Kidney (tissue), 22 donors: ENCODE measurements at places on chromosomes 13 and 19.
A peak's percentile ranks its signal among the peaks of the same experiment; 100 is the strongest.

GRCh38 chr19:13797870-13798269 lies 2.6 kb downstream of the ZSWIM4 start:
- H3K36me3 ChIP-seq = no peaks in the 10 kb centered on the region
- no peak overlapping the region for H3K4me3 ChIP-seq
- DNase-seq = no peak
- H3K27ac ChIP-seq = no peak overlapping the region
- peaks cover 16% of the 10 kb centered on the region for H3K4me1 ChIP-seq
- no peaks in the 10 kb centered on the region for H3K27me3 ChIP-seq

GRCh38 chr13:20359335-20359734 lies 127.2 kb upstream of the GJB6 start:
- H3K4me3 ChIP-seq = no peak overlapping the region
- no peak for DNase-seq
- H3K4me1 ChIP-seq = peaks cover 23% of the 10 kb centered on the region
- H3K27me3 ChIP-seq = no peaks in the 10 kb centered on the region
- no peak overlapping the region for H3K27ac ChIP-seq

DNA sequence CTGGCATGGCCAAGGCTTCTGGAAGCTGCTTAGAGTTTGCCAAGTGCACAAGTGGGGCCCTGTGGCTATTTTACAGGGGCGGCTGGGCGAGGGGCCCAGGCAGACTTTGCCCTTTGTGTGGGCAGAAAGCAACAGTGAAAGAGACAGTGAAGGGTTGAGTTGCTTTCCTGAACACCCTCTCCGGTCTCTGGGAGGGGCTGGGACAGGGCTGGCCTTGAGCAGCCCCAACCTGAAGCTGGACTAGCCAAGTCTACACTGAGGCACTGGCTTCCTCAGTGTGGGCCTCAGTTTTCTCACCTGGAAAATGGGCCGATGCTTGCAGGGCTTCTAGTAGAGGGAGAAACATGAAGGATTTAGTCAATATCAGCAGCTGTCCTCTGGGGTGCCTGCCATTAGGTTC lies 2.4 kb upstream of the HOMER3 start:
- DNase-seq = no peak
- H3K4me1 ChIP-seq = no peaks in the 10 kb centered on the region
- H3K27ac ChIP-seq = no peak overlapping the region
- H3K36me3 ChIP-seq = no peaks in the 10 kb centered on the region

DNA sequence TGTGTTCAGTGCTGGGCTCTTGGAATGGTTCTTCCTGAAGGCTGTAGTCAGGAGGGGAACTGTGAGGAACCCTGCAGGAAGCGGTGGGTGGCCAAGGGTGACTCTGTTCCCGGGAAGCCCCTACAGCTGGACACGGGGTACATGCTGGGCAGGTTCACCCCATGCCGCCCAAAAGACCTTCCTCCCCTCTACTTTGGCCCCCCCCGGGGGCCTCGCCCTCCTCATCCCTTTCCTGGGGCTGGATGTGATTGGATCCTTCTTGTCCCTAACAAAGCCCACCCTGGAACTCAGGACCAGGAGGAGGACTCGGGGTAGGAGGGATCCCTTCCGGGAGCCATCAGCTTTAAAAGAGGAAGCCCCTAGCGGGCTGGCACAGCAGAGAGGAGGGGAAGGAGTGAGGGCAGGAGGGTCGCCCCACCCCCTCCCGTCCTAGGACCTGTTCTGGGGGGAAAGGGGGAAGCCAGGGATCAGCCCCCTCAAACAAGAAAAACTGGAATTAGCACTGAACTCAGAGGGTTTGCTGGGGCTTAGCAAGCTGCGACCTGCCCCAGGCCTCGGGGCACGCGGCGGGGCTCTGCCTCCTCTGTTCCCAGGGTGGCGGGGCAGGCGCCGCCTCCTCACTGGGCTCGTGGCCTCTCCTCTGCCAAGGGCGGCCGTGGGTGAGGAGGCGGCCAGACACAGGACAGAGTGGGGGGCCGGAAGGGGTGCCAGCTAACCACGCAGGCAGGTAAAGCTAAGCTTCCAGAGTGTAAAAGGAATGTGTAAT lies 4.0 kb downstream of the CEBPA start:
- no peak overlapping the region for H3K27ac ChIP-seq
- DNase-seq = peak; percentile 52
- H3K4me1 ChIP-seq = no peaks in the 10 kb centered on the region
- H3K36me3 ChIP-seq = no peaks in the 10 kb centered on the region
- peaks cover 2% of the 10 kb centered on the region for H3K27me3 ChIP-seq

GRCh38 chr19:49071860-49072547 lies 495 bp downstream of the KCNA7 start:
- peaks cover 10% of the 10 kb centered on the region for H3K27me3 ChIP-seq
- no peak overlapping the region for H3K4me3 ChIP-seq
- no peak overlapping the region for H3K27ac ChIP-seq
- H3K4me1 ChIP-seq = no peaks in the 10 kb centered on the region
- no peaks in the 10 kb centered on the region for H3K36me3 ChIP-seq
- DNase-seq = peak; percentile 53

DNA sequence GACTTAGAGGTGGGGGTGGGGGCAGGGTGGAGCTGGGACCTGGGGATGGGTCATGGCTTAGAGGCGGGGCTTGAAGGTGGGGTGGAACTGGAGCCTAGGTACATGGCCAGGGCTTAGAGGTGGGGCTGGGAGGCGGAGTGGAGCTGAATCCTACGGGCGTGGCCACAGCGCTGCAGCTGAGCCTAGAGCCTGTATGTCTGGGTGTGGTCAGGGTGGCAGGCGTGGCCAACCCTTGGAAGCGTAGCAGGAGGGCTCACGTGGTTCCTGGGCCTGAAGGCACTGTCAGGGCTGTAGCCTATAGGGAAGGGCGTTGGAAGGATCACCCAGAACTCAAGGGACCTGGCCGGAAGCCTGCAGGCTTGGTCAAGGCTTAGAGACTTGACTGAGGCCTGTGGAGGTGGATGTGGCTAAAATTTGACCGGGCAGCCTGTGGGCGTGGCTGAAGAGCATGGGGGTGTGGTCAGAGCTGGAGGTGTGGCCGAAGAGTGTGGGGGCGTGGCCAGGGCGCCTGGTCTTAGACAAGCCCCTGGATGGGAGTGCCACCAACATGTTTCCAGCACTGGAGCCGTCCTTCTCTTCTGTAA lies 24.3 kb downstream of the COLGALT1 start:
- H3K27ac ChIP-seq = no peak overlapping the region
- no peaks in the 10 kb centered on the region for H3K27me3 ChIP-seq
- no peaks in the 10 kb centered on the region for H3K36me3 ChIP-seq

DNA sequence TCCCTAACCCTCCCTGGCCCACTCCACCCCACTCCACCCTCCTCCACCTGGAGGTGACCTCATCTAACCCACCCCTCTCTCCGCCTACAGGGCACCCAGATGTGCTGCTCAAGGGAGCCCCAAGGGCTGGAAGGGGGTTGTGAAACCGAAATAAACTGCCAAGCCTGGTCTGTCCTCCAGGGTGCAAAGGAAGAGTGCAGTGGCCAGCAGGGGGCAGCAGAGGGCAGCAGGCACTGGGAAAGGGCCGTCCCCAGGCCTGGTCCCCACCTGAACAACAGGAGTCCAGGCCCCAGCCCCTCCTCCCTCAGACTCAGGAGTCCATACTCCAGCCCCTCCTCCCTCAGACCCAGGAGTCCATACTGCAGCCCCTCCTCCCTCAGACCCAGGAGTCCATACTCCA lies 8.4 kb upstream of the BCAM start:
- no peak overlapping the region for H3K4me3 ChIP-seq
- DNase-seq = peak; percentile 94
- no peaks in the 10 kb centered on the region for H3K27me3 ChIP-seq
- no peaks in the 10 kb centered on the region for H3K36me3 ChIP-seq
- no peaks in the 10 kb centered on the region for H3K4me1 ChIP-seq

GRCh38 chr19:48648134-48648533 lies 2.1 kb upstream of the CA11 start:
- H3K4me1 ChIP-seq = peaks cover 7% of the 10 kb centered on the region
- no peak overlapping the region for H3K27ac ChIP-seq
- no peaks in the 10 kb centered on the region for H3K27me3 ChIP-seq
- H3K4me3 ChIP-seq = no peak overlapping the region
- DNase-seq = no peak
- H3K36me3 ChIP-seq = no peaks in the 10 kb centered on the region

DNA sequence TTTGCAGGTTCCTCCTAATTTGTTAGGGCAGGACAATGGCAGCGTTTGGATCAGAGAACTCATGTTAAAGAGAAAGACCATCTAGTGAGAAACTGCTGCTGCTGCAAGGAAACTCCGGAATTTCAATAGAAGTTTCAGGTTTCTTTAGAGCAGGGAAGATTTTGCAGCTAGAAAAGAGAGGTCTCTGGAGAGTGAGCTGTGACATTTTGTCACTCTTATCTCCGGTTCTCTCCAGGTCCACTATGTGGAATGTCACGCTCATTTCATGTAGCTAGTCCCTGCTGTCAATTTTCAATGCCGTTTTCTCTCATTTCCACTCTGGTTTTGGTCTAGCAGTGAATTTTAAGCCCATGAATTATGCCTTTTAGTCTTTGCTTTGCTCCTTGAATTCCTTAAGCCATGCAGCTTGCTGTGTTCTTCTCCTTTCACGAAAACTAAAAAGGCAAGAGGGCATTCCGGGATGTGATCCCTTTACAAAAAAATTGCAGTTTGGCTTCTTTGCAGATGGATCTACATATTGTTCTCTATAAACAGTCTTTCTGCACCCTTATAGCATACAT lies 46.7 kb upstream of the POSTN start:
- H3K36me3 ChIP-seq = no peaks in the 10 kb centered on the region
- peak; percentile 31 for DNase-seq
- no peak overlapping the region for H3K4me3 ChIP-seq
- H3K4me1 ChIP-seq = no peaks in the 10 kb centered on the region
- H3K27ac ChIP-seq = no peak overlapping the region

DNA sequence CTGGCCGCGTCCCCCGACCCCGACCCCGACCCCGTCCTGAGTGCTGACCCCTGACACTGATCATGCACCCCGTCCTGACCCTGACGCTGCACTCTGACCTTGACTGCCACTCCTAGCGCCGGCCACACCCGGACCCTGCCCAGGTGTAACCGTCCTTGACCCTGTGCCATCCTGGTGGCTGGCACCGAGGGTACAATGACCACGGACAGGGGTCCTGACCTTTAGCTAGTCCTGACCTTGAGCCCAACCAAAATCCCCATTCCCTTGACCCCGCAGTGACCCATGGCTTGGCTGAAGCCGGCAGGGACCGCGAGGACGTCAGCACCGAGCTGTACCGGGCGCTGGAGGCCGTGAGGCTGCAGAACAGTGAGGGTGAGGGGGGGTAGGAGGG lies 25.9 kb downstream of the CLEC4M start:
- no peak overlapping the region for H3K4me3 ChIP-seq
- peaks cover 12% of the 10 kb centered on the region for H3K27me3 ChIP-seq
- H3K4me1 ChIP-seq = no peaks in the 10 kb centered on the region
- no peak for DNase-seq
- H3K36me3 ChIP-seq = no peaks in the 10 kb centered on the region

DNA sequence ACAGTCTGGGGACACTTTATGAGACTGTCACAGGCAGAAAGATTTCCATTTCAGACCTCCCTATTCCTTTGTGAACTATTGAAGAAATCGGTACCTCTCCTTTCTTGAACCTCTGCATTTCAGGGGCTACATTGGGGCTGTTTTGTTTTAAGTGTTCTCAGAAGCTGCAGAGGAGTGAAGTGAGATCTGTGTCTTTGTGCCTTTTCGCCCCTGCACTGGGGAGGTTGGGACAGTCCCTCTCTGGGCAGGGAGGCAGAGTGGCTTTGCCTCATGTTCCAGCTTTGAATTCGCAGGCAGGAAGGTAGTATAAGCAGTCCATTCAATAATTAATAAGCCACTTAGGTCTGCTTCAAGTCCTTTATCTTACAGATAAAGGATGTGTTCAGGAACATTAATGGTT lies 9.5 kb upstream of the AMER2 start:
- DNase-seq = no peak
- H3K36me3 ChIP-seq = no peaks in the 10 kb centered on the region
- no peaks in the 10 kb centered on the region for H3K4me1 ChIP-seq
- H3K27ac ChIP-seq = no peak overlapping the region

DNA sequence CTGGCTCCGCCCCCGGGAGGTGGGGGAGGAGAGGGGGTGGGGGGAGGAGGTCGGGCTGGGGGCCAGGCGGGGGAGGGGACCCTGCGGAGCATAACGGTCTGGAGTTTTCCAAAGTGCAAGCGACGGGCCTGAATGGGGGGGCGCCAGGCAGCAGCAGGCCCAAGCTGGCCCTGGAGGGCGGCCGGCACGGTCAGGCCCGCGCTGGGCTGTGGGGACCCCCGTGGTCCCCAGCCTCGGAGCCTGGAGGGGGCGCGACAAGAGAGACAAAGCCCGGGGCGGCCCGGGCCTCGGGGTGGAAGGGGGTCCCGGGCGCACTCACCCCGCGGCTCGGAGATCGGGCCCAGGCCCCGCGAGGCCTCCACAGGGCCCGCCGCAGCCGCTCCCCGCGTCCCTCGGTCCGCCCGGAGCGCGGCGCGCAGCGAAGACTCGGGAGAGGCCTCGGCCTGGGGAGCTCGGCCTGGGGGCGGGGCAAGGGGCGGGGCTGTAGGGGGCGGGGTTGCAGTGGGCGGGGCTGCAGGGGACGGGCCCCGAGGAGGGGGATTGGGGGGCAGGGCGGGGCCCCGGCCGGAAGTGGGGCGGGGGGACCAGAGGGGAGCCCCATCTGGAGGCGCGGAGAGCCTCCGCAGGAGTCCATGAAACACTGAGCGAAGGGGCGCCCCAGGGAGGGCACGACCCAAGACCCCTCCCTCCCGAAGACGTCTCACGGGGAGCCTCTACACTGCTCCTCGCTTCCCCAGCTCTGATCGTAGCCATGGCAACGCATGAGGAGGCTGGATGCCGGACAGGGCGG lies 47.6 kb downstream of the PTPRS start:
- peak; percentile 87 for DNase-seq
- H3K27me3 ChIP-seq = no peaks in the 10 kb centered on the region
- H3K4me1 ChIP-seq = peaks cover 7% of the 10 kb centered on the region
- H3K27ac ChIP-seq = peak overlapping the region; percentile 61
- no peaks in the 10 kb centered on the region for H3K36me3 ChIP-seq

GRCh38 chr13:65926750-65927171 lies 1303.4 kb downstream of the PCDH9 start:
- H3K4me1 ChIP-seq = no peaks in the 10 kb centered on the region
- peak; percentile 37 for DNase-seq
- no peaks in the 10 kb centered on the region for H3K27me3 ChIP-seq
- no peak overlapping the region for H3K4me3 ChIP-seq

DNA sequence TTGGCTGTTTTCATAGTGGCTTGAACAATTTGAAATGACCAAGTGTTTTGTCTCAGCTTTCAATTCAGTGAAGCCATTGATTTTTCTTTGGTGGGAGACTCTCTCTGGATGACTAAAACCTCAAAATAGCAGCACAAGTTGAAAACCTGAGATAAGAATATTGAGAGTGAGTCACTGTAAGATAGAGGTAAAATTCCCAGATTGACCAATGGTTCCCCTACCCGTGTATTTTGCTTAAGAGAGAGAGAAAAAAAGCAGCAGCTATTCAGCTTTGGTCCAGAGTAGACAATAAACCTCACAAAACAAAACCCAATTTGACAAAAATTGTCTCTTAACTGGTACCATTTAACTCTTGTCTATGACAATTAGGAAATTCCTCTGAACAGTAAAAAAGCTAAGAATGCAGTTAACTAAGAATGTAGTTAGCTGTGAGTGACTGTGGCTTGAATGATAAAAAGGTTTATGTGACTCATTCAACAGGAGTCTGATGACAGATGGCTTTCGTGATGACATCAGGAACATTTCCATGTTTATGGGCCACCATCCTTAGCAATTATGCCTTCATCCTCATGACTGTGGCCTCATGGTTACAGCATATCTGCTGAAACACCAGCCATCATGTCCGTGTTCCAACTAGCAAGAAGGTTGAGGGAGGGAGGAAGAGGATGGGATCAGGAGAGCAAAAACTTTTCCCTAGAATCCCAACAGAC lies 356.9 kb downstream of the NDFIP2 start:
- no peaks in the 10 kb centered on the region for H3K36me3 ChIP-seq
- no peak overlapping the region for H3K4me3 ChIP-seq
- H3K27ac ChIP-seq = no peak overlapping the region
- no peak for DNase-seq
- no peaks in the 10 kb centered on the region for H3K27me3 ChIP-seq
- H3K4me1 ChIP-seq = no peaks in the 10 kb centered on the region
